Common myeloid progenitor, CD34-positive (primary cell): ENCODE measurements at places on chromosomes 1 and 21.
A peak's percentile ranks its signal among the peaks of the same experiment; 100 is the strongest.

DNA sequence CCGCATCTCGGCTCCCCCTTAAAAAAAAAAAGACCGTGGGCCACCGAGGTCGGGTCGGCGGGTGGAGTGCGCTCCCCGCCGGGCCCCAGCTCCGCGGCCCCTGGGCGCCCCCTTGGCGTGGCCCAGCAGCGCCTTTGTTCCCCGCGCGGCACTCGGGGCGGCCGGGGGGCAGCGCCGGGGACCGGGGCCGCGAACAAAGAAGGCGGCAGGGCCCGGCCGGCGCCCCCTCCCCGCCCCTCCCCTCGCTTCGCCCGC is 571 bp downstream of the MARCKSL1 start:
- DNase-seq: no peak

- no peak for DNase-seq
Measured at GRCh38 chr1:210944252-210944651, 189.7 kb downstream of the KCNH1 start.

- DNase-seq: no peak
Measured at GRCh38 chr1:50742523-50742922, 217.5 kb downstream of the FAF1 start.

DNA sequence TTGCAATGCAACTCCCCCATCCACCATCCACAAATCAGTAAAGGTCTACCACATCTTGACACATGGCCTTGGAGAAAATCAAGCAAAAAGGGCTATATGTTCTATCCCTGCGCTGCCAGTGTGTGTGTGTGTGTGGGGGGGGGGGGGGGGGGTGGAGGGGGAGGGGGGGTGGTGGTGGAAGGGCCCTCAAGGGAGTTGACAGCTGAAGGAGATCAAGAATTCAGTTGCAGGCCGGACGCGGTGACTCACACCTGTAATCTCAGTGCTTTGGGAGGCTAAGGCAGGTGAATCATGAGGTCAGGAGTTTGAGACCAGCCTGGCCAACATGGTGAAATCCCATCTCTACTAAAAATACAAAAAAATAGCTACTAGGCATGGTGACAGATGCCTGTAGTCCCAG is 37.6 kb upstream of the CLIC4 start:
- DNase-seq: no peak

DNA sequence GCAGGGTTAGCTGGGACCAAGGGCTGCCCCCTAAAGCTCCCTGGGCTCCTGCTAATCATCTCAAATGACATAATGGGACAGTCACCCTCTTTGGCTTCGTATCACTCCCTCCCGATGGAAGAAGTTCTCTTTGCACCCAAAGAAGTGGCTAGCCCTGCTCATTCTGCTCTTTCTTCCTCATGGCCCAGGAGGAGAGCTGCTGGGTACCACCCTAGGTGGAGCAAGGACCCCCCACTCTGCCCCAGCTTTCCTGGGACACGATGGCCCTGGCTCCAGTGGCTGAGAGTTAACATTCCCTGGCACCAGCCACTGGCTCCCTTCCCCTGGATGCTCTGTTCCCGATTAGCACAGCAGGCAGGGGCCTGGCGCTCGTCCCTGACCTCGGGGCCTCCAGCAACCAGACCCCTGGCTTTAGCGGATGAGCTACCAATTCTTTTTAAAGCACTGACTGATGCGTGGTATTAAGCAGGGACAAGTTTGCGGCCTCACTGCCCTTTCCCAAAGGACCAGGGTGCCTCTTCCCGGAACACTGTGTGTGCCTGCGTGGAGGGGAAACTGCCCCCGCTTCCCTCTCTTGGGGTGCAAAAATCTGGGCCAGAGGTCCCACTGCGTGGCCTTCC is 1.2 kb downstream of the MYOM3 start:
- no peak for DNase-seq

GRCh38 chr1:2192031-2192995 is 2.3 kb downstream of the FAAP20 start:
- DNase-seq: no peak

GRCh38 chr1:184910691-184911091 is 63.6 kb downstream of the NIBAN1 start:
- no peak for DNase-seq

GRCh38 chr21:39867198-39867650 is at the start of gene PCP4:
Gene PCP4, plus strand, starts transcription at chr21:39867438. Its CDS starts 64 bp downstream, at chr21:39867502.
- DNase-seq: peak; percentile 26

- no peak for DNase-seq
Measured at GRCh38 chr1:91556556-91556955, 55.9 kb downstream of the CDC7 start.

DNA sequence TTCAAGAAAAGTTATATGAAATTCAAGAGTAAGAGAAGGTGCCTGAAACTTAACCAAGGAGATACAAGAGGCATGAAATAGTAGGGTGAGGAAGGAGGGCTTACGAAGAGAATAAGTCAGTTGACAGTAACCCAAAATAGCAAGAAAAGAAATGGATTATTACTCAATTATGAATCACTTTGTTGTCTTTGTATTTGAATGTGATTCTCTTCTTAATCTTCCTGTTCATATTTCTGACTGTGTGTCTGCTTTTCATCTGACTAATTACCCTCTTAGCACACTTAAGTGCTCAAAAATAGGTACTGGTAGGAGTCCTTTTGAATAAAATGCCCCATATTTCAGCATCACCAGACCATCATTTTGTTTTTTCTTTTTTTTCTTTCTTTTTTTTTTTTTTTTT is 39.4 kb downstream of the GLMN start:
- no peak for DNase-seq

GRCh38 chr1:206121269-206121668 is 4.1 kb upstream of the AVPR1B start:
- no peak for DNase-seq

DNA sequence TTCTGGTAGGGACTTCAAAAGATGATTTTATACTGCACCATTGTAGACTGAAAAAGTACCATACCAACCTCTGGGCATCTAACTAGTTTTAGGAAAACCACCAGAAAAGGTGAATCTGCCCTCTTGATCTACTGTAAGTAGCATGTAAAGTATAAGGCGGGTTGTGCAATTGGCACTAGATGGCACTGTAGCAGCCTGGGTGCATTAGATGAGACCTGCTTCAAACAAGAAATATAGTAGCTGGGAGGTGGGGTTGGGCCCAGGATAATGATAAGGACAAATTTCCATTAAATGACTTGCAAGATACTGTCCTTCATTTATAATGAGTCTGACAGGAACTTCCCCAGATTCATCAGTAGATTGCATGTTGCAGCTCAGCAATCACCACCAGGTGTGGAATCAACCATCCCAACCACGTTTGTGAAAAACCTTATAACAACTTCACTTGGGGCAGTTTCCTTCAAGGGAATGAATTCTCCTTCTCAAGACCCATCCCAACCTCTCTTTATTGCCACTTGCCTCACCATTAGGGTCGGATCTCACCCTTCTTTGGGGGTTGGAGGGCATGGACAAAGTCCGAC is 37.3 kb upstream of the IL10 start:
- peak; percentile 65 for DNase-seq
